HuH-7.5 (cell line): ENCODE measurements at places on chromosomes 1 and 21.

DNA sequence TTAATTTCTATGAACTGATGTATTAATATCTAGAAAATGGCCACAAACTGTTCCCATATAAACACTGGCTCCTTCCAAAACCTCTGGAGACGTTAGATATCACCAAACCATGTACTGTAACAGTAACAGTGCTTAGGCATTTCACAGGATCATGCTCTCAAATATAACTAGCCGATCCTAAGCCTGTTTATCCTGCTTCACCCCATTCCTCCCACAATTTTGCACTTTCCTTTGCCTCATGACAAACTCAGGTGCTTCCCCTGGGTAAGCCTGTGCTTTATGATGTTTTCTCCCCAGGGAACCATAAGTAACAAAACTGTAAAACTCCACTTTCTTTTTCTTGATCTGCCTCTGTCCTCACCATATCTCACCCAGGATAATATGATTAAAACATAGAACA is 452.3 kb downstream of the PLA2G4A start:
- DNase-seq = no peak

- DNase-seq = no peak
Observed at GRCh38 chr1:183604038-183604808, 14.0 kb upstream of the NCF2 start.

GRCh38 chr1:220872296-220872695 is 6.9 kb upstream of the HLX start:
- DNase-seq = no peak

DNA sequence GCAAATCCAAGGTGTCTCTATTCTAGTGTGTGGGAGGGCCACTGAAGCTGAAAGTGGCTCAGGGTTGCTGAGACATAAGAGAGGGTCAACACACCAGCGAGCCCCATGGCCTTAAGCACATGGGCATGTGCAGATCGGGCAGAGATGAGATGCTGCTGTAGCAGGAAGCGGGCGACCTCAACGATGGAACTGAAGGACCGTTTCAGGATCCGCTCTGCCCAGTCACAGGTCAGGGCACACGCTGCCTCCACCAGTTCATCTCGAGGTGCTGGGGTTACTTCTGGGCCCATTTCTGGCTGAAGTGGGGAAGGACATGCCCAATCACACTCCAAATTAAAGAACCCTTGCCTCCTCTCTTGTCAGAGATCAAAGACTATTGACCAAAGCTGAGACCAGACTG is 3.5 kb downstream of the RFX5 start:
- no peak for DNase-seq

- DNase-seq = peak; percentile 90
Observed at GRCh38 chr1:63316984-63317816, 5.2 kb upstream of the FOXD3 start.

GRCh38 chr21:35399706-35400105 is 350.6 kb upstream of the RUNX1 start:
- DNase-seq = no peak

DNA sequence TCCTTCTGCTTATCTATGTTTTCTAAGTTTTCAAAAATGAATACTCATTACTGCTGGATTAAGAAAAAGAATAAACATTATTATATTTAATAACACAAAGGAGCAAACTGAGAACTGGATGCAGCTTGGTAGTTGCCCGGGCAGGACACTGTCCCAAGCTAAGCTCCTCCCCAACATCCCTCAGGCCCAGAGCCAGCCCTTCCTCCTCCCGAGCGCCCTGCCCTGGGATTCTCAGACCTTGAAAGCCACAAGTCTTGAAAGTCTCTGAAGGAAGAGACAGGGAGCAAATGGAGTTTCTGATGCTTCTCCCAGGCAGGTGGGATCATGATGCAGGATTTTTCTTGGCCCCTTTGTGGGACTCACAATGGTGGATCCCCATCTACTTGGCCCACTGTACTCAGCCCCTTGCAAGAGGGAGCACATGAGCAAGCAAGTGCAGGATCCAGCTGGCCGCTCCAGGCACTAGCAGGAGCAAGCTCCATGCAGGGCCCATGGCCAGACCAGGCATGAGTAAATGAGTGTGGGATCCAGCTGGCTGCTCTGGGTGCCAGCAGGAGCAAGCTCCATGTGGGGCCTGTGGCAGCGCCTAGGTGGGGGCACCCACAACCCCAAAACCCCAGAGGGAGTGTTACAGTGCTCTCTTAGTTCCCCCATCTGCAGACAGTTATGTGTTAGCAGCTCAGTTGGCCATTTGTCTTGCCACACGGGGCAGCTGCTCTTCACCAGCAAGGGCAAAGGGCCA is 32.1 kb upstream of the RAB4A start:
- no peak for DNase-seq

DNA sequence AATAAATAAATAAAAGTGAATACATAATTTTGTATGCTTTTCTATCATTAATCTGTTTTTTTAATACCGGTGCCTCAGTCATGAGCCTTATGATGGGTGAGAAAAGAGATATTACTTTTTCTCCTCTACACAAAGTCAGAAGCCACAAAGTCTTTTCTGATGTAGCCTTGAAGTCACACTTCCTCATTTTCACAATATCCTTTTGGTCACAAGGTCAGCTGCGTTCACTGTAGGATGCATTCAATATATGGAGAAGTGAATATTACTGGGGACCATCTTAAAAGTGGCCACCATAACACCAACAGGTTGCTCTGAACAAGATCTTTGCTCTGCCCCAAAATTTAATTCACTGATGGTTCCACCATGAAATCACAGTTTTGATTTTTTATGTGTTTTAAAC is 83.3 kb upstream of the TNR start:
- DNase-seq = no peak

DNA sequence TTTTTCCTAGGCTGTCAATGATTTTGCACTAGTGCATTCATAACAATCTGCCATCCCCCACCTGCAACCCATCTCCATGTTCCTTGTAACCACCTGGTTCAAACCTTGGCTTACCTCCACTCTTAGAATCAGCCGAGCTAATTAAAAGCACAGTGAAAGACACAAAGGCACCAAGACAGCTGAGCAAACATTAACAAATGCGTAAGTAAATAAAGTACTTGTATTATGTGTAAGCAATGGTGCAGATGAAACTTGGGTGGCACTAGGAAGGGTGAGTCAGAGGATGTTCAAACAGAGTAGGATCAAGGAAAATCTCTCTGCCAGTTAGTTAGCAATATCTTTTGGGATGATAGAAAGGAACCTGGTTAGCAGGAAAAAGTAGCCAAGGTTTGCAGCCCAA is 5.1 kb upstream of the FOXJ3 start:
- peak; percentile 31 for DNase-seq

- no peak for DNase-seq
Observed at GRCh38 chr1:1020415-1021009, 592 bp downstream of the AGRN start.

DNA sequence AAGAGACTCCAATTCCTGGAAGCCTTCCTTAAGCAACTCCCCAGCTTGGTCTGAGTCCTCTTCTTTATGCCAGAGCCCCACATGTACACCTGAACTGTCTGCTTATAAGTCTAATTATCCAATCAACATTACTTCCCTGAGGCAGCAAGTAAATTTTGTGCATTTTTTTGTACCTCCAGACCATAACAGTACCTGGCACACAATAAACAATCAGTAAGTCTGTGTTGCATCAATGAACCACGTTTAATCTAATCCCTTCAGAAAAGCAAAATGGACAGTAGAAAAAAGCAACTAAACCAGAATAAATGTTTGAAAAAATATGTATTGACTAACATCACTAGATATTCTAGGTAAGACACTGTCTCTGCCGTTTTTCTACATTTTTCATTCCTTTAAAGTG is 20.5 kb downstream of the MRPL39 start:
- DNase-seq = no peak

DNA sequence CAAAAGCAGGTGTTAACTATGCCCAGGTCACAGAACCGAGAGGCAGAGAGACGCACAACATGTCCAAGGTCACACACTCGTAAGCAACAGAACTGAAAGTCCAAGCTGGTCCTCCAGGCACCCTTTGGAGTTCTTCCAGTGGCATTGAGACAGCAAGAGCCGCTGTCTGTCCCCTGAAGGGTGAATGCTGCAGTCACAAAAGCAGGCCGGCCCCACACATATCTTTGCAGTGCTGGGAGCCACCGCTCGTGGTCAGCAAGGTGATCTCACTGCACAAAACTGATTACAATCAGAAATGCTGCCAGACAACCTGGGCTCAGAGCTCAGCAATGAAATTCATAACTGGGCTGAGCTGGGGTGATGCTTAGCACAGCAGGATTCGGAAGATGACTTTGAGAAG is 47.4 kb upstream of the RAB4A start:
- DNase-seq = no peak

DNA sequence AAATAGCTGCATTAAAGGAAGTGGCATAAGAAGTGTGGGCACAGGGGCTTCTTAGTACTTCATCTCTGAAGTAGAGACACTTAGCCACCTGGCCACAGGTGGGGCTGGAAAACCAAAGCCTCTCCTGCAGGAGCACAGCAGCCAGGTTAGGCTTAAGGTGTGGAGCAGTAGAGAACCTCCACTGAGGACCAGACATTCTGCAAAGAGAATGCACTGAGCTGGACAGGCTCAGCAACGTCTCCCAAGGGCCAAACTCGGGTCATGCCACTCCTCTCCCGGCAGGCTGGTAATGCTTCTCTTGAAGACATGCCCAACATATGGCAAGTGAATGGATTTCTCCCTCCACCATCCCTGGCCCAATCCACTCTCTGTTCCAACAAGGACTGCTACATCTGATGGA is 33.0 kb upstream of the LRRC38 start:
- no peak for DNase-seq

GRCh38 chr1:206909161-206909882 is 12.1 kb downstream of the IL24 start:
- DNase-seq = peak; percentile 46

GRCh38 chr1:9687874-9688582 is 36.5 kb downstream of the PIK3CD start:
- peak; percentile 28 for DNase-seq

- DNase-seq = no peak
Observed at GRCh38 chr1:119605686-119606085, 42.4 kb downstream of the ZNF697 start.

DNA sequence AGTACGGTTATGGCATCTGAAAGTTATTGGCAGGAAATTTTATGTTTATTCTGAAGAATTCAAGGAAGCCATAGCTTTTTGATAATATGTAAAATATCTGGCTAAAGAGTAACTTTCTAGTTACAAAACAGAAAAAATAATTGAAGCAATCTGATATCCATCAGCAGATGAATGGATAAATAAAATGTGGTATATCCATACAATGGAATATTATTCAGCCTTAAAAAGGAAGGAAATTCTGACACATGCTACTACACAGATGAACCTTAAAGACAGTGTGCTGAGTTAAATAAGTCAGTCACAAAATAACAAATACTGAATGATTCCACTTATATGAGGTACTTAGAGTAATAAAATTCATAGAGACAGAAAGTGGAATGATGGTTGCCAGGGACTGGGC is 25.0 kb upstream of the HIVEP3 start:
- no peak for DNase-seq

DNA sequence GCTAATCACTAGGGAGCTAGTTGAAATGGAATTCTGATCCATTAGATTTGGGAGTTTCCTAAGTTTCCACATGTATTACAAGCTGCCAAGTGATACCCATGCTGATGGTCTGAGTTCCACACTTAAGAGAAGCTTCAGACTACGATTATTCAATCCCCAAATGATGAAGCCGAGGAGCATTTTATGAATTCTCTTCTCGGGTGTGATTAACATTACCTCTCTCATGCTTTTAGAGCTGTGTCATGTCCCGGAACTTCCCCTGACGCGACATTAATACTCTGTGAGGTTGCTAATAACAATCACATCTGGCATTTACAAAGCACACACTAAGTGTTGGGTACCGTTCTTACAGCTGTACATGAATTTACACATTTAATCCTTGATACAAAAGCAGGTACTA is 63.0 kb downstream of the KCNJ15 start:
- DNase-seq = no peak

DNA sequence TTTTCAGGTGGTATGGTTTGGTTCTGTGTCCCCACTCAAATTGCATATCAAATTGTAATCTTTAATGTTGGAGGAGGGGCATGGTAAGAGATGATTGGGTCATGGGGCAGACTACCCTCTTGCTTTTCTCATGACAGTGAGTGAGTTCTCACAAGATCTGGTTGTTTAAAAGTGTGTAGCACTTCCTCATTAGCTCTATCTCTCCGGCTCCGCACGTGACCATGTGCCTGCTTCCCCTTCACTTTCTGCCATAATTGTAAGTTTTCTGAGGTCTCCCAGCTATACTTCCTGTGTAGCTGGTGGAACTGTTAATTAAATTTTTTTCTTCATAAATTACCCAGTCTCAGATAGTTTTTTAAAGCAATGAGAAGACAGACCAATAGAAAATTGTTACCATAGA is 843.2 kb downstream of the AMY1C start:
- DNase-seq = no peak

GRCh38 chr1:3503525-3503886 is 49.0 kb downstream of the ARHGEF16 start:
- no peak for DNase-seq

DNA sequence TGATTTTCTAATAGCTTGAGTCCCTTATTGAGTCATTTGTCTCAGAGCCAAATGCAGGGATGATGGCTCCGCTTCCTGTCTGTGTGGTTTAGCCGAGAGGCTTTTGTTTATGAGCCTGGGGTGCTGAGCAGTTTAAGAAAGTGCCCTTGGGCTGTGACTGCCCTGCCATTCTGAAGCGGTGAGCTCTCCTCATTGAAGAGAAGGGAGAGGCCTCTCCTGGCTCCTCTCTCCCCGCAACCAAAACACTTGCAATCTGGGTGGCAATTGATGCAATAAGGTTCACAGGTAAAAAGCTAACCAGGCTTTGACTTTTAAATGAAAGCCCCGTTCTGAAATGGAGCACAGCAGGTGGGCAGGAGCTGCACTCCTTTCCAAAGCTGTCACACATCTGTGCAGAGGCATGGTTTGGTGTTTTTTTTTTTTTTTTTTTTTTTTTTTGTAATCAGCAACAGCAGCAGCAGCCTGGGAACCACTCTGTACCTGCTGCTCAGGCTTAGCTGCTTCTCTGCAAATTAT is 403.7 kb downstream of the SIPA1L2 start:
- DNase-seq = no peak

DNA sequence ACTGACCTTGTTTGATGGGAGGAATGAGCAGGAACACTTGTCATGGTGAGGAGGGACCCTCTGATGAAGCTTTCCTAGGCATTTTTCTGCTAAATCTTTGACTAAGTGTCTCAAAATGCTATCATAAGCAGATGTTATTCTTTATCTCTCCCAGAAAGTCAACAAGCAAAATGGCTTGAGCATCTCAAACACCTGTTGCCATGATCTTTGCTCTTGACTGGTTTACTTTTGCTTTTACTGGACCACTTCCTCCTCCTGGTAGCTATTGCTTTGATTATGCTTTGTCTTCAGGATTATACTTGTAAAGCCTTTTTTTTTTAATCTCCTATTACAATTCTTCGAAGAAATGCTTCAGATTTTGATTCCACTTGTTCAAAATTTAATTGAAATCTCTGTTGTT is 157.4 kb downstream of the GPR52 start:
- no peak for DNase-seq

- DNase-seq = no peak
Observed at GRCh38 chr21:41614511-41614910, 106.6 kb upstream of the TMPRSS2 start.

- no peak for DNase-seq
Observed at GRCh38 chr1:41689558-41689981, 205.1 kb upstream of the EDN2 start.

GRCh38 chr1:27306071-27306470 is 15.9 kb upstream of the TMEM222 start:
- DNase-seq = no peak
